ENCODE measurements at places on chromosomes 4 and X.
A peak's percentile ranks its signal among the peaks of the same experiment; 100 is the strongest.

- no peak for DNase-seq
Observed at GRCh38 chrX:30612250-30612655, 34.7 kb upstream of the TASL start.

GRCh38 chr4:18100657-18101056 lies 79.1 kb upstream of the LCORL start:
- DNase-seq, result no peak

GRCh38 chr4:108080747-108081146 lies 88.0 kb downstream of the LEF1 start:
- DNase-seq, result peak; percentile 34

- no peak for DNase-seq
Observed at GRCh38 chr4:102824398-102824797, 3.0 kb downstream of the UBE2D3 start.

- DNase-seq, result no peak
Observed at GRCh38 chr4:86967798-86968197, 33.0 kb downstream of the AFF1 start.

Data from activated CD4-positive, alpha-beta T cell treated with anti-CD3 and anti-CD28 coated beads for 1 hour (primary cell).